ENCODE measurements at places on chromosomes 4 and X.

- no peak for ATAC-seq
These were observed 30.7 kb upstream of the KLHL8 start for GRCh38 chr4:87251106-87251505.

DNA sequence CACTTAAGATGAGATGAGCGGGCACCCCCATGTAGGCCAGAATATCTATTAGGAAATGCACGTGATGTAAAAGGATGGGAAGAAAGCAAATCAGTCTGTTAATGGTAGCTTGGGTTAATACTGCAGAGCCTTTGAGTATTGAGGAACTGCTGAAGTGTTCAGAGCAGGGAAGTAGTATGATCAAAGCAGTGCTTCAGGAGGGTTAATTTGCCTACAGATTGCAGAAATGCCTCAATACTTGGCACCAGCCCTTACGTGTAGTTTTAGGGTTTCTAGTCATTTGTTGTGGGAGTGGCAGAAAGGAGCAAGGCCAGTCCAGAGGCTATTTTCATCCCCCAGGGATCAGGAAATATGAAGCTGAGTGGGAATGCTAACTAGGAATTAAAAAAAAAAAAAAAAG lies 19.7 kb downstream of the ZFX start:
- peak; percentile 79 for ATAC-seq

GRCh38 chr4:123986268-123986798 lies 589.7 kb downstream of the SPRY1 start:
- ATAC-seq = no peak

- no peak for ATAC-seq
These were observed at the start of gene SRPX for GRCh38 chrX:38220415-38221390. TSS of gene SRPX (minus strand) at chrX:38220871. CDS start at chrX:38220792, 79 bp downstream.

- ATAC-seq = no peak
These were observed 123.3 kb downstream of the ZNF518B start for GRCh38 chr4:10333942-10334341.

- ATAC-seq = peak; percentile 99
These were observed 179.9 kb upstream of the PPP3CA start for GRCh38 chr4:101527188-101527587.

DNA sequence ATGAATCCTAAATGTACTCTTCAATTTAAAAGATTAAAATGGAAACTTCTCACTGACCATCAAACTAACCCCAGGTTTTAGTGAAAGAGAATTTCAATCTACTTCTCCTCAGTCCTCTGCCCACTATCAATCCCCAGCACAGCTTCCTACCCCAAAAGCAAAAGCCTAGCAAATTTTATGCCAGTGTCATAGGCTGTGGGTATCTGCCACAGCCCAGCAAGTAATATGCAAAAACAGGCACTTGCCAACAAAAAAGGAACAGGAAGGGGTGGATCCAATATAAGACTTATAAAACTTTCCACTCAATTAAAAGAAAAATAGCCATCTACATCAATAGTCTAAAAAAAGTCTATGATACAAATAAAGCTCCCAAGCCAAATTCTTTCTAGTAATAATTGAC lies 22.3 kb downstream of the CAMK2D start:
- ATAC-seq = no peak

DNA sequence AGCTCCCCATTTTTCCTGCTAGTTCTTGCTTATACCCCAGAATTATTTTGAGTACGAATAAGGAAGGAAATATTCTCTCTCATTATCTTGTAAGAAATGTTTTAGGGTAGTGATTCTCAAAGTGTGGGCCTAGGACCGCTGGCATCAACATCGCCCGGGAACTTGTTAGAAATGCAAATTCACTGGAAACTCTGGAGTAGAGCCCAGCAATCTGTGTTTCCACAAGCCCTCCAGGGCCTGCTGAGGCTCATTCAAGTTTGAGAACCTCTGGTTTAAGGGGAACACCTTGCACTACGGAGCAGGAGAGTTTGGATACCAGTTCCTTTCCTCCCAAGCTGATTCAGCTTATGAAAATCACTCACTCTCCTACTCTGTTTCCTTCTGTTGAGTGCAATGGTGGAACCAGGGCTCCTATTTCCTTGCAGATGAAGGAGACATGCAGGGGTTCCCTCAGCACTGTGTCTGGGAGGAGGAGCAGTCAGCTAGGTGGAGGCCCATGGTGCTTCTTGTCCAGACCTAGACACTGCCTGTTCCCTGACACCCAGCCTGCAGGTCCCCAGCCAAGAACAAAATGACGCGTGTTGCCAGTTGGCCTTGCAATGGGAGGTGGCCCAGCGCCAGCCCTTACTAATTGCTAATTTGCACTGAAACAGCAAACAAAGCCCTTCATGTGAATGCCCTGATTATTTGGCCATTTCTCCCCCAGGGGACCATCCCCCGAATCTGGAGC lies 68.5 kb downstream of the CYTL1 start:
- ATAC-seq = no peak

GRCh38 chrX:38172596-38172995 lies 48.1 kb downstream of the SRPX start:
- ATAC-seq = no peak

DNA sequence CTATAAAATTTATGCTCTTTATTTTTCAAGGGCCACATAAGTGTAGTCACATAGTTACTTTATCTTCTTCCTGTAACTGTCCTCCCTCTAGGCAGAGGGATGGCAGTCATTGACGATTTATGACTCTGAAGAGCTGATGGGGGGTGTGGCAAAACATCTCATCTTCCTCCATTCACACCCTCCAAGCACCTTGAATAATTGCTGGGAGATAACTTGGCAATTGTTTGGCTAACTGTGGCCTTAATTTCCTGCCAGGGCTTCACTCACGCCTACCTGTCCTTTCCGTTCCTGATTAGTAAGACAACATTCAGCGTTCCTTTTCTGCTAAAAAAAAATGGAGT lies 329.2 kb downstream of the ARHGAP10 start:
- ATAC-seq = no peak

GRCh38 chr4:76213415-76214176 lies at the start of gene SCARB2:
TSS of gene SCARB2 (minus strand) at chr4:76213824. CDS start at chr4:76213543, 281 bp downstream.
- peak; percentile 91 for ATAC-seq

DNA sequence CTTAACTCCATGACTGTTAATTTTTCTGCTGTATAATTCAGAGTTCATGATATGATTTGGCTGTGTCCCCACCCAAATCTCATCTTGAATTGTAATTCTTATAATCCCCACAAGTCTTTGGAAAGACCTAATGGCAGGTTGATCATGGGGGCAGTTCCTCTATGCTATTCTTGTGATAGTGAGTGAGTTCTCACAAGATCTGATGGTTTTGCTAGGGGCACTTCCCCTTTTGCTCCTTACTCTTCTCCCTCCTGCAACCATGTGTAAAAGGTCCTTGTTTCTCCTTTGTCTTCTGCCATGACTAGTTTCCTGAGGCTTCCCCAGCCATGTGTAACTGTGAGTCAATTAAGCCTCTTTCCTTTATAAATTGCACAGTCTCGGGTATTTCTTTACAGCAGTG lies 1751.9 kb downstream of the ARAP2 start:
- no peak for ATAC-seq

- ATAC-seq = no peak
These were observed 14.6 kb downstream of the PHF8 start for GRCh38 chrX:54029529-54030143.

GRCh38 chrX:138923805-138924204 lies 212.3 kb upstream of the FGF13 start:
- ATAC-seq = no peak

- ATAC-seq = no peak
These were observed 132.3 kb downstream of the HMX1 start for GRCh38 chr4:8739317-8739716.

DNA sequence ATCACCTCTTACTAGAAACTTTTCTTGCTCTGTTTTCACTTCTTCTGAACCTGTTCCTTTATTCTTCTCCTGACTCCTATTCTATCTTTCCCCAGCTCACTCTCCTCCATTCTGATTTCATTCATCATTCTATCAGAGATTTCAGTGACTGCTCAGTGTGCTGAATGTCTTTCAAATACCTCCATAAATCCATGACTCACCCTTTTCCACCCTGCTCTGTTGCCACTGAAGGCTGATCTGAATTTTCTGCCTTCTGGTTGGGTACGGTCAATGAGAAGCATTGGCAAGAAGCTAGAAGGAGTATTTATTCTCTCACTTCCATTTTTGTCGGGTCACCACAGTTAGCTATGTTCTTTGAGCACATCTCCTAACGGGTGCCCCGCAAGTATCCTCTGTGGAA lies 265.9 kb downstream of the CBLL2 start:
- no peak for ATAC-seq

DNA sequence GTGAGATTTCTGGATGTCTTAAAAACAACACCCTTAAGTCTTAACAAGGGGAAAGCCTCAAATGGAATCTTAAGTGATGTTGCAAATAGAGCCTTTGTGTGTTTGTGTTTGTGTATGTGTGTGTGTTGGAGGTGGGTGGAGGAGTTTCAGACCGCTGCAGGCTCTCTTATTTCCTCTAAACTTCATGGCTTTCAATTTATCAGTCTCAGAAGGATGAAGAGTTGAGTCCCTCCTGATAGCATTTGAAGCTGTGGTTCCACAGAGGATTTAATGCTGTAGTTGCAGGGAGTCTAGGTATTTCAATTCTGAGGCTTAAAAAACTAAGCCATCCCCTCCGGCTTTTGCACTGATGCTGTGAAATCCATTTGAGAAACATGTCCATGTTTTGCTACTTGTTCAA lies 4.3 kb upstream of the AGA start:
- no peak for ATAC-seq

GRCh38 chr4:20395160-20395773 lies 143.6 kb downstream of the SLIT2 start:
- no peak for ATAC-seq

DNA sequence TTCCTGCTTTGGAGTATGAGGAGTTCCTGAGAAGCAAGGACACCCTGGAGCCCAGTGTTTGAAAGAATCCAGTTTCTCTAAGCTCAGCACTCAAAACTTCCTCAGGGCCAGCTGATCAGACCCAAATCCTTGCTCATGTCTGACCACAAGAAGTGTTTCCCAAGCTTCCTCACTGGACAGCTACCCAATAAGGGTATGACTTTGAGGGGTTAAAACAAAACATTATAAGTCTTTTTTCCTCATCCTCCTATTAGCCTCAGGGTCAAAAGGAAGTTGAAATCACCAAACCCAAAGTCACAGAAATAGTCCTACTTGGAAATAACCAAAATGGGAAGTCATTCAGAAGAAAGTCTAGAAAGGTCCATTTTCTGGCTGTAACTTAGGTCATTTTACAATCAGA lies 13.7 kb downstream of the ZBTB33 start:
- ATAC-seq = no peak

- no peak for ATAC-seq
These were observed 357.2 kb upstream of the GATB start for GRCh38 chr4:152117933-152118507.

DNA sequence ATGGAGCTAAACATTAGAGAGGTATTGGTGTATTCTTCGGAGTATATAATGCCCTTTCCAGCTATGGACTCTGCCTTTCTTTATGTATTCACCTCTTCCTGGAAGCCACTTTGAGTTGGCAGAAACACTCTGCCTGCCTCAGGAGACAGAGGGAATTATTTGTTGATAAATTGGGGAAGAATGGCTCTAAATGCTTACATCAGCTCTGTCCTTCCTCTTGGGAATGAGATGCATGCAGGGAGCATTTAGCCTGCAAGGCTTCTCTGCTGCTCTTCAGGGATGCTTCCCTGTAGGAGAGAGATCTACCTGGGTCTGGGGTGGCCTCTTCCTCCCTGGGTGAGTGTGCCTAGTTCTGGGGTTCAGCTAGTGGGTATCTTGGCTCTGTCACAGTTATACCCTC lies 6.9 kb upstream of the HS3ST1 start:
- no peak for ATAC-seq

- no peak for ATAC-seq
These were observed 80.2 kb upstream of the ESX1 start for GRCh38 chrX:104334971-104335370.

DNA sequence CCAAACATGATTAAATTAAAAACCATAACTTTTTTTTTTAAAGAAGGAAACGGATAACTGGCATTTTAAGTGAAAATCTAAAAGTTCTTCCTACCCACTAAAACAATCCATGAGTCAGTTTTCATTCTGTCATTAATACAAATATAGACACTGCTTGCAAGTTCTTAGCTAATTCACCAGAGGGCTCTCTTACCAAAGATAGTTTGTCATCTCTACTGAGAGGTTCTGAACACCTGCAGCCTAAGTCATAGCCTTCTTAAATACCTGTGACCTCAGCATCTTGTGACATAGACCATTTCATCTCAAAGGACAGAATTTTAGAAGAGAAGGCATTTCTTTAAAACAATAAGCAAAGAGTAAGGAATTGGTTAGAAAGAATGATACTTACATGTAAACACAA lies 65.3 kb upstream of the FAM120C start:
- no peak for ATAC-seq

- ATAC-seq = no peak
These were observed 132.9 kb upstream of the PTCHD1 start for GRCh38 chrX:23201706-23202105.

DNA sequence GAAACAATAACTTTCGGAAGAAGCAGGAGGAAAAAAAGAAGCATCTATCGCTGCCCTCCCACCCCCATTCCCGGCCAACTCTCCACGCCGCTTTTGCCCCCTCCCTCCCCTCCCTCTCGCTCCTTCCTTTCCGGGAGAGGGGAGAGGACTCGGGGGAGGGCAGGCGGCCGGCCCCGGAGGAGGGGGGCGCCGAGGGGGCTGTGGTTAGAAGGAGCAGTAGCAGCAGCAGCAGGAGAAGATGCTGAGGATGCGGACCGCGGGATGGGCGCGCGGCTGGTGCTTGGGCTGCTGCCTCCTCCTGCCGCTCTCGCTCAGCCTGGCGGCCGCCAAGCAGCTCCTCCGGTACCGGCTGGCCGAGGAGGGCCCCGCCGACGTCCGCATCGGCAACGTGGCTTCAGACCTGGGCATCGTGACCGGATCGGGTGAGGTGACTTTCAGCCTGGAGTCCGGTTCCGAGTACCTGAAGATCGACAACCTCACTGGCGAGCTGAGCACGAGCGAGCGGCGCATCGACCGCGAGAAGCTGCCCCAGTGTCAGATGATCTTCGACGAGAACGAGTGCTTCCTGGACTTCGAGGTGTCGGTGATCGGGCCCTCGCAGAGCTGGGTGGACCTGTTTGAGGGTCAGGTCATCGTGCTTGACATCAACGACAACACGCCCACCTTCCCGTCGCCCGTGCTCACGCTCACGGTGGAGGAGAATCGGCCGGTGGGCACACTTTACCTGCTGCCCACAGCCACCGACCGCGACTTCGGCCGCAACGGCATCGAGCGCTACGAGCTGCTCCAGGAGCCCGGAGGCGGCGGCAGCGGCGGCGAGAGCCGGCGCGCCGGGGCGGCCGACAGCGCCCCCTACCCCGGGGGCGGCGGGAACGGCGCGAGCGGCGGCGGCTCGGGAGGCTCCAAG lies 1.3 kb downstream of the PCDH7 start:
- no peak for ATAC-seq

GRCh38 chr4:85165808-85166207 lies 199.3 kb upstream of the WDFY3 start:
- no peak for ATAC-seq

DNA sequence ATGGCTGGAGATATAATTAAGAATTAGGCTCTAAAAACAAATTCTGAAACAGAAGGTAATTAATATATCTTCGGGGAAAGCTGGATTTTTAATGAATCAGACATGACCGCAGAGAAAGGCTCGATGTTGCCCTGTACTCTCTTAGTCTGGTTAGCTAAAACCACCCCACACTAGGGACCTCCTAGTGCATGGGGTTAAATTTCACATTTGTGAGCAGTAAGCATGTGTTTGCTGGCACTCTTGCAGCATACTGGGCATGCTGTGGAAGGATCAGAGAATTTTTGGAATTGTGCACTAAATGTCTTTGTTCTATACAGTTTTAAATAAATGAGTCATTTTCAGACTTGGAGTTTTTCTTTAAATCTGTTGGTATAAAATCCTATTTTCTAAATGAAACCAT lies 475.6 kb upstream of the FTHL17 start:
- ATAC-seq = no peak

Data from stimulated activated memory B cell treated with anti-CD40 and anti-IgM and Interleukin-4, amounts not matched to agents 10 μg/mL and 1 μg/mL and 100 μg/mL, for 72 hours (primary cell).